ENCODE measurements at places on chromosomes 5 and 9. TPM values are rescaled to one million over a fixed set of nuclear protein-coding genes. Genes with fewer than 3 reads are reported as not detected.

The C5orf46 gene
- total RNA-seq: 59.9 TPM

The NOTCH1 gene
- 14.3 TPM for total RNA-seq

The CER1 gene
- not detected for total RNA-seq

GRCh38 chr5:59586841-59587240 lies 306.7 kb downstream of the PDE4D start:
- peak overlapping the region; percentile 63 for H3K4me3 ChIP-seq
- no peak overlapping the region for H3K27ac ChIP-seq
- peaks cover 29% of the 10 kb centered on the region for H3K4me1 ChIP-seq
- no peaks in the 10 kb centered on the region for H3K36me3 ChIP-seq
- DNase-seq: no peak

GRCh38 chr5:133377736-133378135 lies 234.6 kb downstream of the FSTL4 start:
- no peak overlapping the region for H3K27ac ChIP-seq
- H3K27me3 ChIP-seq: no peaks in the 10 kb centered on the region
- no peaks in the 10 kb centered on the region for H3K4me1 ChIP-seq
- H3K4me3 ChIP-seq: no peak overlapping the region

DNA sequence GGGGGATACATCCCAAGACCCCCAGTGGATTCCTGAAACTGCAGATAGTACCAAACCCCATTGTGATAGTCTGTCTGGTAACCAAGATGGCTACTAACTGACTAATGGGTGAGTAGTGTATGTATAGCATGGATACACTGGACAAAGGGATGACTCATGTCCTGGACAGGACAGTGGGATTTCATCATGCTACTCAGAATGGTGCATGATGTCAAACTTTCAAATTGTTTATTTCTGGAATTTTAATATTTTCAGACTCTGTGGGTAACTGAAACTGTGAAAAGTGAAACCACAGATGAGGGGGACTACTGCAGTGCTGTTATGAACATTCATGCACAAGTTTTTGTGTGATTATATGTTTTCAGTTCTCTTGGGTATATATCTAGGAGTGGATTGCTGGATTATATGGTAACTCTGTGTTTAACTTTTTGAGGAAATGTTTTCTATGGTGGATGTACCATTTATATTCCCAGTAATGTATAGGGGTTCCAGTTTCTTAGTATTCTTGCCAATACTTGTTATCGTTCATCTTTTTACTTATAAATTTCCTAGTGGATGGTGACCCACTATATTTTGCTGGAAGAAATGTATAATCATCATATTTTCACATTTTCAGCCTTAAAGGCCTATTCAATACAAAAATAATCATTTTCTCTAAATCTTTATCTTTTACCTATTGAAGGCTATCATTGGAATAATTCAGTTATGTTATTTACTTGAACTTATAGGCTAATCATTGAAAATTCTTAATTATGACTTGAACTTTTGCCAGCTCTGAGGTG lies 140.9 kb downstream of the NR3C1 start:
- H3K27ac ChIP-seq: peak overlapping the region; percentile 86
- H3K4me1 ChIP-seq: peaks cover 20% of the 10 kb centered on the region
- no peaks in the 10 kb centered on the region for H3K27me3 ChIP-seq
- no peak overlapping the region for H3K4me3 ChIP-seq
- H3K36me3 ChIP-seq: no peaks in the 10 kb centered on the region

DNA sequence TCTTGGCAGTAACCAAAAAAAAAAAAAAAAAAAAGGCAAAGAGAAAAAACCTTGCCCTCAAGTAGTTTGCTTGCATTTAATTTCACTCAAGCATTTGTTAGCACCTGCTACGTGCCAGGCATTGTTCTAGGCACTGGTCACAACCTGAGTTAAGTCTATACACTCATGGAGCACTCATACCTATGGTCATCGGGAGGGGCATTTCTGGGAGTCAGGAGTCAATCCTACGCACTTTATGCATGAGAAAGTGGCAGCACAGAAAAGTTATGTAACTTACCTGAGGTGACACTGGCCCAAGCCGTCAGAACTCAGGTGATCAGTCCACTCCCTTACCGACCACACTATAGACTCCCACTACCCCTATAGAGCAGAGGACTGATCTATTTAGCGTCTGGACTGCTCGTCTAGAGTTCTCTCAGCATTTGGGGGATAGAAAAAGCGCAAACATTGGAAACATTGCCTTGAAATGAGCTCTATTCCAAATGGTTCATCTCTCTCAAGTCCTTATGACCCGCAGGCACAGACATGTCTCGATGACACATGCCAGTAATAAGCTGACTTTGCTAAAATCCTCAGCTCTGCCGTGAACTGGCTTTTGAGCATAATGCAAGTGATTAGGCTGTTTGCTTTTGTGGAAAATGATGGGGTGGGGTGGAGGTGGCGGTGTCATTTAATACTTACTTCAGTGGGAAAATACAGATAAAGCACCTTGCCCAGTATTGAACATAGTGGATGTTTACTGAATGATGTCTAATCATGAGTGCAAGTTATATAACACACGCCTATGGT lies 160.2 kb downstream of the ARHGEF28 start:
- DNase-seq: no peak
- no peak overlapping the region for H3K4me3 ChIP-seq
- no peaks in the 10 kb centered on the region for H3K4me1 ChIP-seq

DNA sequence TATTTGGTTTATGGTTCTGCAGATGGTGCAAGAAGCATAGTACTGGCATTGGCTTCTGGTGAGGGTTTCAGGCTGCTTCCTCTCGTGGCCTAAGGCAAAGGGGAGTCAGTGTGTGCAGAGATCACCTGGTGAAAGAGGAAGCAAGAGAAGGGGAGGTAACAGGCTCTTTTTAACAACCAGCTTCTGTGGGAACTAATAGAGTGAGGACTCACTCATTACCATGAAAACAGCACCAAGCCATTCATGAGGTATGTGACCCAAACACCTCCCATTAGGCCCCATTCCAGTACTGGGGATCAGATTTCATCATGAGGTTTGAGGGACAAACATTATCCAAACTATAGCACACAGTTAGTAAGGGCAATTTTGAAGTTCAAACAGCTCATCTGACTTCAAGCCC lies 263.5 kb downstream of the TMEM38B start:
- H3K4me3 ChIP-seq: no peak overlapping the region
- no peaks in the 10 kb centered on the region for H3K4me1 ChIP-seq
- no peaks in the 10 kb centered on the region for H3K36me3 ChIP-seq
- DNase-seq: peak; percentile 23
- no peaks in the 10 kb centered on the region for H3K27me3 ChIP-seq
- H3K27ac ChIP-seq: no peak overlapping the region

DNA sequence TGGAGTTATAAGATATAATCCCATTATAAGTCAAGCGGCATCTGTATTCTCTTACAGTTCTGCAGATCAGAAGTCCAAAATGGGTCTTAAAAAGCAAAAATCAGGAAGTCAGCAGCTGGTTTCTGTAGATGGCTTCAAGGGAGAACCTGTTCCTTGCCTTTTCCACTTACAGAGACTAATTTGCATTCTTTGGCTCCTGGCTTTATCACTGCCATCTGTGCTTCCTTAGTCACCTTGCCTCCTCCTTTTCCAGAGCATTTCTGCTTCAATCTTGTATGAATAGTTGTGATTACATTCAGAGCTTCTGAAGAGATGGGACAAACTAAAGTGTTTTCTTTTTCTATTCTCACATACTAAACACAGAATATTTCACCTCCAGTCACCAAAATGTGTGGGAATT lies 647.3 kb upstream of the GRAMD2B start:
- H3K27ac ChIP-seq: no peak overlapping the region
- no peaks in the 10 kb centered on the region for H3K36me3 ChIP-seq
- no peaks in the 10 kb centered on the region for H3K27me3 ChIP-seq
- no peaks in the 10 kb centered on the region for H3K4me1 ChIP-seq
- no peak for DNase-seq
